SHP77 (cell line): ENCODE measurements at places on chromosomes 5 and 9.

- DNase-seq, result no peak
These were observed 159.9 kb downstream of the MLLT3 start for GRCh38 chr9:20462410-20462809.

DNA sequence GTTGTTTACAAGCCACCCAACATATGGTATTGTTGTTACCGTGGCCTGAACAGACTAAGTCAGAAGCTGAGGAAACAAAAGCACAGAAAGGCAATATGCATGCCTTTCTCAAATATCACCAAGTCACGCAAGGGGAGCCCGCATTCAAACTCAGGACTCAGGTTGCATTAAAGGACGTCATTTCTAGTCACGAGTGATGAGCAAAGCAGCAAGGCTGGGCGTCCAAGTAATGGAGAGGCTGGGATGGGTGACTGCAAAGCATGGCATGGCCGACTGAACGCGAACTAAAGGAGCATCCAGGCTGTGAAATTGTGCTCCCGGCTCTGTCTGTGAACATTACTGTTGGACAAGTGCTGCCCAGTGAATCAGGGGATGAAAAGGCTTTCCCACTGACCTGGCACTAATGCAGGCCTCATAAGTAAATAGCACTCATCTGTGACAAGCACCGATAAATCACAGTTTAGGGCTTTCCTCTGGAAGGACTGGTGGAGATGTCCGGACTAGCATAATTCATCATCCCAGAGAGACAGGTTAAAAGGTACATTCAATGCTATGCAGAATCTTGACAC, 202.8 kb downstream of the SPOCK1 start:
- peak; percentile 93 for DNase-seq

DNA sequence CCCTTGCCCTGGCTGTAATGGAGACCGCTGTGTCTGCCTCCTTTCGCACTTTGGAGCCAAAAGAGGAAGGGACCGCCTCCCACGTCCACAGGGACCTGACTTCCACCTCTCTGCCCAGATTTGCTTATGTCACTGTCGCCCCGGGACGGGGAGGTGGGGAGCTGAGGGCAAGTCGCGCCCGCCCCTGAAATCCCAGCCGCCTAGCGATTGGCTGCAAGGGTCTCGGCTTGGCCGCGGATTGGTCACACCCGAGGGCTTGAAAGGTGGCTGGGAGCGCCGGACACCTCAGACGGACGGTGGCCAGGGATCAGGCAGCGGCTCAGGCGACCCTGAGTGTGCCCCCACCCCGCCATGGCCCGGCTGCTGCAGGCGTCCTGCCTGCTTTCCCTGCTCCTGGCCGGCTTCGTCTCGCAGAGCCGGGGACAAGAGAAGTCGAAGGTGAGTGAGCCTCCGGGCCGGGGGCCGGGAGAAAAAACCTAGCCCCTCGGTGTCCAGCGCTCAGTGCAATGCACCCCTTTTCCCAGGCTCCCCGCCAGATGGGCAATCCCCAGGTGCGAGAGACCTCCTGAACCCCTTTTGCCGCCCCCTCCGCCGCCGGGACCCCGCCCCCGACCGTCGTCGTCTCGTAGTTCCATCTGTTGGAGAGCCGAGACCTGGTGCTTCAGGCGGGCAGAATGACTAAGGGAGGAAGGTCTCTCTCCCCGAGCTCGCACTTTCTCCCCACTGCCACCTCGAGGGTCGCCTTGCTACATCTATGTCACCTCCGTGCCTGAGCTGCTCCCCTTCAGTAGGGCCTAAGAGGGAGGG, at the start of gene GPX3:
Gene GPX3, plus strand, starts transcription at position 288 of the 807 bp plus-strand sequence. Its CDS starts 64 bp downstream, at position 352.
- no peak for DNase-seq

- DNase-seq, result peak; percentile 24
These were observed 192.1 kb upstream of the TRIM32 start for GRCh38 chr9:116494815-116495634.

GRCh38 chr5:153537207-153537606, 46.7 kb downstream of the GRIA1 start:
- DNase-seq, result no peak
